Stimulated activated CD4-positive, alpha-beta T cell treated with anti-CD3 and anti-CD28 coated beads, TNF-alpha, amount 100 ng/mL, for 1 hour (primary cell): ENCODE measurements at places on chromosomes 2 and 18.

- no peak for DNase-seq
Observed at GRCh38 chr18:71707400-71707799, 836.7 kb downstream of the CBLN2 start.

DNA sequence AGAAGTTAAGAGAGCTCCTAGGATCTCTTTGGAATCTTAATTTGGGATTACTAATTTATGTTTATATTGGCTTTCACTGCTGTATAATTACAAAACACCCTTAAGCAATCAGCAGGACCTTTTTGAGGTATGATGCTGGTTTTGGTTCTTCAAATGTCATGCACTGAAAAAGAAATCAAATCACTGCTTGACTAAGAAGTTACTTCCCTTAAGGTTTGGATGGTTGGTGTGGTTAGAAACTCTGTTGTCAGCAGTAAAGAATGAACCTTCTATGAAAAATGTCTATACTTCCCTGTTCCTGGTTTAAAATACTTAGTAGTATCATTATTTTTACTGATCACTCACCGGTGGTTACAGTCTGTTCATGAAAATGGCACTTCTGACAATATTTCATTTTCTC is 5.5 kb downstream of the COLEC12 start:
- DNase-seq, result no peak

- DNase-seq, result no peak
Observed at GRCh38 chr2:228334180-228334579, 152.7 kb upstream of the SPHKAP start.

DNA sequence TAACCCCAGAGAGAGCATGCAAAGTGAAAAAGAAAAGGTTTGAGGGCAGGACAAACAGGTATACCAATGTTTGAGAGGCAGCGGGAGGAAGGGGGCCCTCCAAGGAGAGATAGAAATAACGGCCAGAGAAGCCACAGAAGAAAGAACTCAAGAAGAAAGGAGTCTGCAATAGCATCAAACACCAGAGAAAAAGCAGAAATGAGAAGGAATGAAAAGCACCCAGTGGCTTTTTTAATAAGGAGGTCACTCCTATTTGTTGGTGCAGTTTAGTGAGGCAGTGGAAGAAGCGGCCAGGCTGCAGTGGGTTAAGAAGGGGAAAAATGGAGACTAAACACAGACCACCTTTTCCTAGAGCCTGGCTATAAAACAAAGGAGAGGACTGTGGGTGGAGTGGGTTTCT is 177.2 kb downstream of the THADA start:
- no peak for DNase-seq

DNA sequence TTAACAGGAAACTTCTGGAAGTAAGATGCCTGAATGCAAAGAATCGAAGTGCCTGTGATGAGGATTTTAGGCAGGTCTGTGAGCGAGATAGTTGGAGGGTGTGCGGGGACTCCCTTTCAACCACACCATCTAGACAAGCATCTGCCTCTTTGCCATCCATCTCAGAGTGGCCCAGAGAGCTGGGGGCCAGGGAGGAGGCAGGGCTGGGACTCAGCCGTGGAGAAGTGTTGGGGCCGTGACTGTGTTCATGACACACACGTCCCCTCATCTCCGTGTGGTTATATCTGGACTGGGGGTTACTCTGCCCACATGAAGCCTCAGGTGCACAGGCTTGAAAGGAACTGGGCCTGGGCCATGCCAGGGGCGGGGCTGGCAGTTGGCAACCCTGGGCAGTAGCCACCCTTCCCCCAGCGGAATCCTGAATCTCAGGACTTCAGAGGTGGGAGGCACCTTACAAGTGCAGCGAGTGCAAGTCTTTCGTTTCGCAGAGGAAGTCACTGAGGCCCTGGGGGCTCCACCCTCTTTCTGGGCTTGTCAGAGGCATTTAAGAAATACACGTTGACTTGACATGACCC is 112.5 kb downstream of the SLC4A3 start:
- DNase-seq, result no peak

- no peak for DNase-seq
Observed at GRCh38 chr18:54775686-54776085, 52.6 kb upstream of the RAB27B start.

DNA sequence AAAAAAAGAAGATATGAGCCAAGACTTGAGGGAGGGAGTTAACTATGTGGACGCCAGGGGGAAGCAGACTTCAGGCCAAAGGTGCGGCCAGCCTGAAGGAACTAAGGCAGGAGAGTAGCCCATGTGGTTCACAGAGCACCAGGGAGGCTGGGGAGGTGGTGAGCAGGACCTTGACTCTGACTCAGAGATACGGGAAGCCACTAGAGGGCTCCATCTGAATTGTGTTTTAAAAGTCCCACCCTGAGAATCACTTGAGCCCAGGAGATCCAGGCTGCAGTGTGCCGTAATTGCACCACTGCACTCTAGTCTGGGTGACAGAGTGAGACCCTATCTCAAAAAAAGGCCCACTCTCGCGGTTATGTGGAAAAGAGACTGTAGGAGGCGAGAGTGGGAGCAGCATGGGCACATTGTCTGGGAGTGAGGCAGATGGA is 12.3 kb downstream of the CEP192 start:
- no peak for DNase-seq

DNA sequence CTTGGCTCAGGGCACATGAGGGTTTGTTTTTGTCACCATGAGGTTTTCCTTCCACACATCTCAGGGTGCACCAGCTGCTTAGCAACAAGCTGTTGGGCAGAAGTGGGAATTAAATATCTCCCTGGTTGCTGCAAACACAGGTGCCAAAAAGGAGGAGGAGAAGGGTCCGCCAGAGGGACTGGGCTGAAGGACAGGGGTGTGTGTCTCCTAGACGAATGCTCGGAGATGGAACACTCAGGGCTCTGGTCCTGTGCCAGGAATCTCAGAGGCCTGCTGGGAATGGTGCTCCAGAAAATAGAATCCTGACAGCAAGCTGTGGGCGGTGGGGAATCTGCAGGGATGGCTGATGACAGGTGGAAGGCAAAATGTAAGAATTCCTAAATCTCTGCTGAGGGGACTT is 94.5 kb downstream of the VSNL1 start:
- DNase-seq, result no peak

GRCh38 chr2:211846036-211846400 is 692.6 kb downstream of the ERBB4 start:
- DNase-seq, result no peak
